ENCODE measurements at places on chromosomes 1 and 21.

DNA sequence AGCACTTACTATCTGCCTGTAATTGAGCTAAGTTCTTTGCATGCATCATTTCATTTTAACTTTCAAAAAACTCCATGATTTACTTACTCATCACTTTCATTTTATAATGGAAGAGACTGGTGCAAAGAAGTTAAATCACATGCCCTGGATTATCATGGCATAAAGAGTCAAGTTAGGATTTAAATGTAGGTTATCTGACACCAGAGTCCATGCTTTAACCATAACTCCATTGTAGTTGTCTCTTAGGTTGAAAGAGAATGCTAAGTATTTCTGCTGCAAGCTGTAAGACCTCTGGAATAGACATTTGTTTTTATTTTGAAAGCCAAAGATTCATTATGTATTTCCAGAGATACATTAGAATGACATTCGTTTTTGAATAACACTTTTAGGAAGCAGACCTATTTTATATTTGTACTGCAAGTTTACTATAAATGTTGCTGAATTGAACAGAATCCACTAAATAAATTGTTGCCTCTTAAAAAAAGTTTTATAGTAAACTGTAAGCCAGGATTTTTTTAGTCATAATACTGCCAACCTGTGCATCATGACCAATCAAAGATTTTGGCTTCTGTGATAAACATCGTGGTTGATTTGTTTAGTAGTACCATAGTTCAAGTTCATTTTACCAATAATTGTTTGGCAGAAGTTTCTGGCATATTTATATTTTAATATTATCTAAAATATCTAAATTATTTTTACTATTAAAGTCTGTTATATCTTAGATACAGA is 26.1 kb downstream of the CFH start:
- DNase-seq: no peak

DNA sequence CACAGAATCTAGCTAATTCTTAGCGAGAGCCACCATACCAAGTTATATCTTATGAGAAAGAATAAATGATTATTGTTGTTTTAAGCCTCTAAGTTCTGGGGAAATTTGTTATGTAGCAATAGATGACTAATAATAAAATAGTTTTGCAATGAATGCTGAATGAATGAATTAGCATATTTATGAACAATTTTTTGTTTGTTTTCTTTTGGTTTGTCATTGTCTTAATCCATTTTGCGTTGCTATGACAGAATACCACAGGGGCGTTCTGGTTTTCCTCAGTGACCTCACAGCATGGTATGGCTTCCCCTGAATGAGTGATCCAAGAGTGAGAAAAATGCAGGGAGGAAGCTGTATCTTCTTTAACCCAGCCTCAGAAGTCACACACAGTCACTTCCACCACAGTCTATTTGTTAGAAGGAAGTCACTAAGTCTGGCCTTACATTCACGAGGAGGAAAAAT is 53.8 kb upstream of the HPDL start:
- no peak for DNase-seq

- peak; percentile 46 for DNase-seq
Measured at GRCh38 chr1:13543451-13544220, 29.8 kb upstream of the LRRC38 start.

- no peak for DNase-seq
Measured at GRCh38 chr1:3543076-3544039, 68.0 kb downstream of the MEGF6 start.

GRCh38 chr1:58515794-58516401 is 30.6 kb downstream of the OMA1 start:
- peak; percentile 47 for DNase-seq

DNA sequence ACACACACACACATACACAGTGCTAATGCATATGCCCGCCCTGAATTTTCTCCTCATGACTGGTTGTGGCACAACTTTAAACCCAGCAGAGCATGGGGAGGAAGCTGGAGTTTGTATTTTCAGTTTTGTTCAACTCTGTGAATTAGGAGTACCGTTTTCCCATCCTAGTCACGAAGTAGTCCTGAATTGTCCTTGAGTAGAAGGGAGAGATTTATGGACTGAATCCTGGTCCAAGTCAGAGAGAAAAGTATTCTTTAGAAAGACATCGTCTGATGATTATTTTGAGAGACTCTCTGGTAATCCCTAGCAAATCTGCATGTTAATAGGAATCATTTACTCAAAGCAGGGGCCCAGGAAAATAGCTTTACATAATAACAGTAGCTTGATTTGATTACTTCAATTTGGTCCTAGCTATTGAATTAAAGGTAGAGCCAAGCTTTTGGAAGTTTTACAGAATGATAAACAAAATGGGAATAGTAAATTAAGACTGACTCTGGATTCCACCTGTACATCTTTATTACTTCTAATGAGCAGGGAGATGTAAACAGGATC is 60.5 kb upstream of the OLIG2 start:
- no peak for DNase-seq

DNA sequence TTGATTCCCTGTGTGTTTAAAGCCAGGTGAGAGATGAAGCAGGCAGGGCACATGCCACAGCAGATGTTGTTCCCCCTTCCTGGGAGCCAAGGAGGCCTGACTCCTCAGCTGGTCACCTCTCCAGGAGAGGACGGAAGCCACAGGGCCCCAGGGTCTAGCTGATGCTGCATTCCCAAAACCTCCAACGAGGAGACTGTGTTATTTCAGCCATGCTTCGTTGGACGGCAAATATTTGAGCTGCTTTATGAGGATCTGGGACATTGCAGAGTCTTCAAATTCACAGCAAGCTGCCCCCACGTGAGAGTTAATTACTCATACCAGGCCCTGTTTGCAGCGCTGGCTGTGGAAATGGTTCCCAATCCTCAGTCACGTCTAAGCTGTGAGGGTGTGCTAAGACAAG is 85.3 kb downstream of the CDC7 start:
- DNase-seq: no peak

- DNase-seq: no peak
Measured at GRCh38 chr1:64240206-64240605, 36.8 kb downstream of the UBE2U start.

DNA sequence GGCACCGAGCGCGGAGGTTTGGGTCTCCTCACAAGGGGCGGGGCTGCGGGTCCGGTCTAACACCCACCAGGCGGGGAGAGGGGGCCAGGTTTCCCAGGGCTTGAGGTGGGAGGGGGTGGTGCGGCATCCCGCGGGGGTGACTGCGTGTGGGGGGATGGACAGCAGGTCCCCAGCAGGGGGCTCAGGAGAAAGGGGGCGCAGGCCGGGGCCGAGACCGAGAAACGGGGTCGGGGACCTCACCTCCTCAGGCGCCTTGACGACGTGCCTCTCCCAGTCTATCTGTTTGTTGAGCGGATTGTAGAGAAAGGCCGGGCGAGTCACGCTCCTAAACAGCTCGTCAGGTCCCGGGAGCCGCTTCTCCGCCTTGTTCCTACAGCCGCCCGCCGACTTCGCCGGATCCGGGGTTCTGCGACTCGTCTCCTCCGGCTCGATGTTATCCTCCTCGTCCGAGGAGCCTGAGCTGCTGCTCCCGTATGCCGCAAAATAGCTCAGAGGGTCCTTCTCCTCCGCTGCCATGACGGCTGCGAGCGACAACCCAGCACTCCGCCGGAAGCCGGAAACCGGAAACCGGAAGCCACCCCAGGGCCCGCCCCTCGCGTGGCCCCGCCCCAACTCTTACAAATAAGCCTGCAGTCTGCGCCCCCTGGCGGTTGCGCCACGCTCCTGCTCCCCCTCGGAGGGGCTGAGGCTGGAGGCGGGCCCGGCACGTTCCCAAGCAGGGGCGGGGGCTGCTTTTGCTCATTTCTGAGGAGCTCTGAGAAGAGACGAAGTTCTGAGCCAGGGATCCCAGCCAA is at the start of gene C1orf52:
Gene C1orf52, minus strand, starts transcription at position 545 of the 794 bp plus-strand sequence. Its CDS starts 29 bp downstream, at position 516.
- peak; percentile 89 for DNase-seq

DNA sequence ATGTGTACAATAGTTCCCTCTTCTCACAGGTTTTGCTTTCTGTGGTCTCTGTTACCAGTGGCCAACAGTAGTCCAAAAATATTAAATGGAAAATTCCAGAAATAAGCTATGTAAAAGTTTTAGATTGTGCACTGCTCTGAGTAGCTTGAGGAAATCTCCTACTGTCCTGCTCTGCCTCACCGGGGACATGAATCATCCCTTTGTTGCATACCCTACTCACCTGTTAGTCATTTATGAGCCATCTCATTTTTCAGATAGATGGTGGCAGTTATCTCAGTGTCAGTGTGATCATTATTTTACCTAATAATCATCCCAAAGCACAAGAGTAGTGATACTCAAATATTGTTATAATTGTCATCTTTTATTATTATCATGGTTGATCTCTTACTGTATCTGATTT is 688.1 kb downstream of the PLA2G4A start:
- no peak for DNase-seq

DNA sequence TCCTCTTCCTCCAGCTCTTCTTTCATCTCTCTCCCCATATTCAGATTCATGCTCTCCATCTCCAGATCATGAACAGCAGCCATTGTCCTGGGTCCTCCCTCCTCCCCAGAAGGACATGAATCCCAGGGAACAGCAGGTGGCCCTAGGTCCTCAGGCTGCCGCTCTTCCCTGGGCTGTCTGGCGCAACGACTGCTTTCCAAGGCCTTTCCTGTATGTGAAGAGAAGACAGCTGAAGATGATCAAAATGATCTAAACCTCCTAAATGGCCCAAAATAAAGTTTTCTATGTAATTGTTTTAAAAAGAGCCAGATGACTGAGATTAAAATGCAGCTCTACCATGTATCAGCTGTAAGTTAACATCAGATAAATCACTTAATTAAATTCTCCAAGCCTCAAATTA is 22.5 kb downstream of the RHBDL2 start:
- DNase-seq: no peak

- DNase-seq: no peak
Measured at GRCh38 chr1:157773493-157774350, 3.2 kb downstream of the FCRL2 start.

DNA sequence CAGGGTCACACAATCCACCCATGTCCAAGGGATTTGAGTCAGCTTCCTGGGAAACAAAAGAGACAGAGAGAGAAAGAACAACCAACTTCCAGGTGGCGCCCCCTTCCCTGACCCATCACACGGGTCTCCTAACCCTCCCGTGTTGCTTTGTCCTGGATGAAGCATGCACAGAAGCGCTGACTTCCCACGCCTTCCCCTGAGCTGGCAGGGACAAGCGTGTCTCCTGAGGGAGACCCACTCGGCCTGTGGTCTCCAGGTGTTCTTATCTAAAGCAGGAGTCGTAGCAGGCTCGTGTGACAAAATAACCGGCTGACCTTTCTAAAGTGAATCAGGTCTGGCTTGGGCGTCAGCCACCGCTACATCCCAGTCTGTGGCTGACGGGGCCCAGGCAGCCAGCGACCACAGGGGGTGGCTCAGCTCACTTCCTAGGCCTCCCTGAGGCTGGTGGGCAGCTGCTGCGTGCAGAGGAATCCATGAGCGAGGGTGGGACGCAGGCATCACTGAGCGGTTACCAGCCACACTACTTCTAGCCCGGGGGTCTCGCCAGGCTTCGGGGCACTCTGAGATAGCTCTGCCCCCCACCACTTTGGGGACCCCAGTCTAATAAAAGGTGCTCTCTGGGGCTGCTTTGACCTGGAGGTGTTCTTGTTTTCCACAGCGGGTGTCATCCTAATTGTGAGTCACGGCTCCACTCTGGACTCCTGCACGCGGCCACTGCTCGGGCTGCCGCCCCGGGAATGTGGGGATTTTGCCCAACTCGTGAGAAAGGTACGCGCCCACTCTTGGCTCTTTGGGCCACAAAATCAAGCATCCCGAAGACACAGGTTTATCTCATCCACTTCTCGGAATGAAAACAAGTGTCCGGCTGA is 40.4 kb downstream of the UBASH3A start:
- DNase-seq: no peak

DNA sequence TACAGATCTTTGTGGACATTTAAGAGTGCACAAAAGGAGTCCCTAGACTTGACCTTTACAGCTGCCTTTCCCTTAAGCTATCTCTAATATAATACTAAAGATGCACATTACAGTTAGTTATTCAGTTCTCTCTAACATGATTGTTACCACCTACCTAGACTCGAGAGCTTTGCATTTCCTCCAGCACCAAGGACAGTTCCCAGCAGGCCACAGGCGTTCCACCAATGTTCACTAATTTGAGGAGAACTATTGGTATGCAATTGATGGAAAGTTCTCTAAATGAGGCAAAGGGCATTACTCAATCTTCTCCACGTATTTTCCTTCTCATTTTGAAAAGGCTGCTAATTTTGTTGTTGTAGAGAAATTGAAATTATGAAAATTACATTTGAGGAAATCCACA is 5.4 kb upstream of the NTNG1 start:
- DNase-seq: no peak

DNA sequence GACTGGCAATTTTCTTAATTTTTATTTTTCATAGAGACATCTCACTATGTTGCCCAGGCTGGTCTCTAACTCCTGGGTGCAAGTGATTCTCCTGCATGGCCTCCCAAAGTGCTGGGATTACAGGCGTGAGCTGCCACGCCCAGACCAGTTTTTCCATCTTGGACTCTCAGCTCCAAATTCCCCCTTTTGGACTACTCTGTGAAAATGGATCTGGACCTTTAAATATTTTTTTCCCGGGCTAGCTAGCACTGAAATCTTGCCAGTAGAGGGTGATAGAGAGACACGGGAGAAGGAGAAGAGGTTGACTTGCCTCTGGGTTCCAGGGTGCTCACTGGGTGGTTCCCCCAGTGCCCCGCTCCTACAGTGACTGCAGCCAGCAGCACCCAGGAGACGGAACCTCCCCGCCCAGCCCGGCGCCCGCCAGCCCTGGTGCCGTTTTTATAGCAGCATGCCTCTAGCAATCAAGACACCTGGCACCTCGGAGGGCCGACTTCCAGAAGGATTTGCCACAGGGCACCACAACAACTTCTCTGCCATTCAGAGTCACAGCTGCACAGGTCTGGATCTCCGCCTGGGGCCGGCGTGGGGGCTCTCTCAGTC is 34.7 kb upstream of the SCCPDH start:
- peak; percentile 83 for DNase-seq

DNA sequence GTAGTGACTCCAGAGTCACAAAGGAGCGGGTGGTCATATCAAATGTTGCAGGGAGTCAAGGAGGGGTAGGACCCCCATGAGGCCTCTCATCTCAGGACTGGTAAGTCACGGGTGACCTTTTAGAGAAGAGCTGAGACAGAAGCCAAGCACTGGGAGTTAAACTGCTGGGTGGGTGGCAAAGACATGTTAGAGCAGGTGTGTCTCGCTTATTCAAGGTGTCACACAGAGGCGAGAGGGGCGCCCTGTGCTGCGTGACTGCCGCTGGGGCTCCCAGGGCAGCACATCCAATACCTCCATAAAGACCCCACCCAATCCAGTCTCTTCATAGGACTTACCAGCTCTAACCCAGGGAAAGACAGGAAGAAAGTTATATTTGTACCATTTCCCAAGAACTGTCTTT is 15.2 kb downstream of the CASQ2 start:
- no peak for DNase-seq

Measured in frontal cortex (tissue), 4 donors.